Ammon's horn (tissue), 1 donor: ENCODE measurements at places on chromosomes 7 and 10.

DNA sequence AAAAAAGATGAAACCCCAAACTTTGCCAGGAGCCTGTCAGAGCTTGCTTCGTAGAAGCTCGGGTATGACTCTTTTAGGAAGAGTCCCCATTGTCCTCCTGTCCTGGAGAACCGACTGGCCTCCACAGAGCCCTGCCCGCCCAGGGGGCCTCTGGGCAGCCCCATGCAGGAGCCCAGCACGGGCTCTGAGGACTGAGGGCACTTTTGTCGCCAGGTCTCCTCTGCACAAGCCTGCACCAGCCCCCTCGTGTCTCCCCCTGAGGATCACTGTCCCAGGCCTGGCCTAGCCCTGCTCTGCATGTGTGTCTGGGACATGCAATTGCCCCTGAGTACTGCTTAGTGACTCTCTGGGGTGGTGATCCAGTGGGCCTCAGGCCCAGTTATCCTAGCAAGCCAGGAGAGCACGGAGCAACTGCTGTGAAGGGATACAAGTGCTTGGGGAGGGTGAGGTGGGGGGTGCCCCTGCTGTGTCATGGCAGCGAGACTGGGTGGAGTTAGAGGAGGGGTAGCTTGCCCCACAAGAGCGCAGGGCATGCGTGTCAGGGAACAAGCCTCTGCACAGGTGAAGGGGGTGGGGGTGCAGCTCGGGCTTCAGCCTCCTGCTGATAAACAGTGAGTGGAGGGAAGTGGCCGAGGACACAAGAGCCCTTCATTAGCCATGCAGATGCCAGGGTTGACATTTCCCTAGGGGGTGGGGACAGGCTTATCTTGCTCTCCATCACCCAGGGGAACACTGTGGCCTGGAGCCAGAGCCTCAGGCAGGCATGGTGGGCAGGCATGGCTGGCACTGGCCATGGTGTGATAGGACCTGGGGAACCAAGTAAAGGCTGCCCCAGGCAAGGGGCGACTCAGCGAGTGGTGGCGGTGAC lies 143.4 kb downstream of the C10orf105 start:
- DNase-seq: no peak

GRCh38 chr7:23299770-23300300 lies 696 bp downstream of the MALSU1 start:
- no peak for DNase-seq

DNA sequence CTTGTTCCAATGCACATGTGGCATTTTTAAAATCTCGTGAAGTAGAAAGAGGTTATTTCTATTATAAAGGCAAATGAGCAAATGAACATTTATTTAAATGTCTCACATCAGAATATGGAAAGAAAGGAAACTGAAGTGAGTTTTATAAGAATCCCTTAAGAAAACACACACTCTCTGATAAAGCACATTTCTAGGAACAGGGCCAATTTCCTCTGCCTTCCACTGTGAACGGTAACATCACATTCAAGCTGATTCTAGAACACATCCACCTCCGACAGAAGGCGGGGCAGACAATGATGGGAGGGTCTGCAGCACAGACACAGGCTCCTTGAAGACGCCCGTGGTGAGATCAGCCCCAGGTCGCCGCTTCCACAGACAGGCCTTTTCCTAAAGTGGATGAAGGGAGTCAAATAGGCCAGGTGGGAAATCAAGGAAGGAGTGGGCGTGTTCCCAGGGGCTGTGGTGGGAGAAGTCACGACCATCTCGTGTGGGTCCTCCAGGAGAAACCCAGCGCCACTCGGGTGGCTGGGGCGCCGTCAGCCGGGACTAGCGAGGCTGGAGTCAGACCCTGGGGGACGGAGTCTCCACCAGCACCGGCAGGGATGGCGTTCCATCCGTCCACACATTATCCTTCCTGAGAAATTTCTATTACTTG lies 31.1 kb downstream of the PITRM1 start:
- no peak for DNase-seq

DNA sequence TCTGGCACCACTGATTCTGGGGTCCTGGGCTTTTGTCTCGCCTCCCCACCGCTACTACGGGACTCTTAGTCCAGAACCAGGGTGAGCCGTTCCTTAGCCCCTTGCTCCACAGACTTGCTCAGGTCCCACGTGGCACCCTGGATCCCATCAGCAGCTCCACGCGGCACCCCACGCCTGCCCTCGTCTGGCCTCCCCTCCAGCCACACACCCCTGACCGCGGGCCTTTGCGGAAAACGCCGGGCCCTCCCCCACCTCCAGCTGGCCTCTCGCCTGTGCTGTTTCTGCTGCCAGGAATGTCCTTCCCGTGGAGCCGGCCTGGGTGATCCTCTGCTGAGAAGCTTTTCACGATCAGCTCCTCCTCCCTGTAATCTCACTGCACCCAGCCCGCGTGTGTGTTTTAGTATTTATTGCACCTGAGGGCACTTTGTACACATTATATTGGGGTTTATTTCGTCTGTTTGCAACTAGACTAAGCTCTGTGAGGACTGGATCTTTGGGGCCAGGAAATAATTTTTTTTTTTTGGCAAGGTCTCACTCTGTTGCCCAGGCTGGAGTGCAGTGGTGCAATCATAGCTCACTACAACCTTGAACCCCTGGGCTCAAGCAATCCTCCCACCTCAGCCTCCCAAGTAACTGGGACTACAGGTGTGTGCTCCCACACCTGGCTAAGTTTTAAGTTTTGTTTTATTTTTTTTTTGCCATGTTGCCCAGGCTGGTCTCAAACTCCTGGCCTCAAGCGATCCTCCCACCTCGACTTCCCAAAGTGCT lies 10.5 kb upstream of the TTYH3 start:
- DNase-seq: no peak

GRCh38 chr7:119888251-119888650 lies 384.7 kb upstream of the KCND2 start:
- no peak for DNase-seq
